ENCODE measurements at places on chromosomes 16 and 17. TPM values are rescaled to one million over a fixed set of nuclear protein-coding genes. Genes with fewer than 3 reads are reported as not detected.

The CACNG1 gene
- total RNA-seq: not detected

The FBXW10B gene
- 1.1 TPM for total RNA-seq

The NOB1 gene
- total RNA-seq: 66.1 TPM

The CBX2 gene
- 0.70 TPM for total RNA-seq

The LLGL2 gene
- 75.7 TPM for total RNA-seq

DNA sequence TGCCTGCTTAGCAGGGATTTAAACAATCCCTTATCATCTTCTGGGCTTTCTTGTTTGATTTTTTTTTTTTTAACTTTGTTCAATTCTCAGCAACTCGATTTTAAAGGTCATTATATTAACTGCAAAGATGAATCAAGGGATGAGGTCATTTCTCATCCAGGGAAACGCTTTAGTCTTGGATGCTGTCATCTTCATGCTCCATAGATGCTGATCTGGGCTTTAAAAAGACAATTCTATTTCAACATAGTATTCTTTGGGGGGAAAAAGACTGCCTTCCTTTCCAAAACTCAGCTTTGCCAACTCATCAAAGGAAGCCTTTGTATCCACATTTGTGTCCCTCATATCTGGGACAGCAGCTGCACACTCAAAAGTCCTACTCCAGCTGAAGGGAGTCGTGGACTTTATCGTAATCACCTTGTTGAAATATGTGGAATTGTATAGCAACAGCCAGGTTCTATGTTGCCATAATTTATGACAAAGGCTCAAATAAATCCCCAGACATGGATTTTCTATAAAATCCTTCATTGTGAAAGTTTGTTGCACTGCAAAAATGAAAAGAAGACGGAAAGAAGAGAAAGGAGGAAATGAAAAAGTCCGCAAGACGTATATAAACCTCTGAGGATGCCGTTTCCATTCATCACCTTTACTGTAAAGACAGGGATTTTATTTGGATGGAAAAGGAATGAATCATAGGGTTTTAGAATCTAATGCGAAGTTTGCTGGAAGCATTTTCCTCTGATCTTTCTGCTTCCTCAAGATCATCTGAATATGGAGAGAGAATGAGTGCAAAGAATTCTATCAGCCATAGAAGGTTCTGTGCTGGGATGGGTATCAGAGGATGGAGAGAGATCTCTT, 48.6 kb upstream of the XYLT1 start:
- no peaks in the 10 kb centered on the region for H3K36me3 ChIP-seq
- no peak overlapping the region for H3K4me3 ChIP-seq
- no peak for DNase-seq
- no peak overlapping the region for H3K27ac ChIP-seq
- no peaks in the 10 kb centered on the region for H3K27me3 ChIP-seq

The RCVRN gene
- not detected for total RNA-seq

All from T-cell (primary cell).